ENCODE measurements at places on chromosomes 1 and 21.

GRCh38 chr1:81329041-81329440 is 471.7 kb upstream of the ADGRL2 start:
- no peak for DNase-seq

GRCh38 chr1:46723901-46724300 is 5.0 kb upstream of the EFCAB14 start:
- no peak for DNase-seq

DNA sequence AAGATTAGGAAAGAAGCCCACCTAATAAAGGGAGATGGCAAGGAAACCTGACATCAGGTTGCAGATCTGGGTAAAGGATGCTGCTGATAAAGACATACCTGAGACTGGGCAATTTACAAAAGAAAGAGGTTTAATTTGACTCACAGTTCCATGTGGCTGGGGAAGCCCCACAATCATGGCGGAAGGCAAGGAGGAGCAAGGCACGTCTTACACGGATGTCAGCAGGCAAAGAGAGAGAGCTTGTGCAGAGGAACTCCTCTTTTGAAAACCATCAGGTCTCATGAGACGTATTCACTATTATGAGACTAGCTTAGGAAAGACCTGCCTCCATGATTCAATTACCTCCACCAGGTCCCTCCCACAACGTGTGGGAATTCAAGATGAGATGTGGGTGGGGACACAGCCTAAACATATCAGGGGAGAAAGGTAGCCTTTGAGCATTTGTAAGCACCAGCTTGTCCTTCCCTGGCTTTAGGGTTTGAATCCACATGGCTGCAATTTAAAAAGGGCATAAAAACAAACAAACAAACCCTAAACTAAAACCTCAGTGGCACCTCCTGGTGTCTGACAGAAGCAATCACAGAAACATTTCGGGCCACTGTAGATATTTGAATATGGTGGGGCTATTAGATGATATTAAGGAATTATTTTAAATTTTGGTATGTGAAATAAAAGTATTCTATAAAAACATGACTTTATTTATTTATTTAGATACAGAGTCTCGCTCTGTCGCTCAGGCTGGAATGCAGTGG is 33.1 kb downstream of the SLC2A7 start:
- no peak for DNase-seq

GRCh38 chr1:4172644-4173599 is 272.9 kb upstream of the C1orf174 start:
- DNase-seq: peak; percentile 21

DNA sequence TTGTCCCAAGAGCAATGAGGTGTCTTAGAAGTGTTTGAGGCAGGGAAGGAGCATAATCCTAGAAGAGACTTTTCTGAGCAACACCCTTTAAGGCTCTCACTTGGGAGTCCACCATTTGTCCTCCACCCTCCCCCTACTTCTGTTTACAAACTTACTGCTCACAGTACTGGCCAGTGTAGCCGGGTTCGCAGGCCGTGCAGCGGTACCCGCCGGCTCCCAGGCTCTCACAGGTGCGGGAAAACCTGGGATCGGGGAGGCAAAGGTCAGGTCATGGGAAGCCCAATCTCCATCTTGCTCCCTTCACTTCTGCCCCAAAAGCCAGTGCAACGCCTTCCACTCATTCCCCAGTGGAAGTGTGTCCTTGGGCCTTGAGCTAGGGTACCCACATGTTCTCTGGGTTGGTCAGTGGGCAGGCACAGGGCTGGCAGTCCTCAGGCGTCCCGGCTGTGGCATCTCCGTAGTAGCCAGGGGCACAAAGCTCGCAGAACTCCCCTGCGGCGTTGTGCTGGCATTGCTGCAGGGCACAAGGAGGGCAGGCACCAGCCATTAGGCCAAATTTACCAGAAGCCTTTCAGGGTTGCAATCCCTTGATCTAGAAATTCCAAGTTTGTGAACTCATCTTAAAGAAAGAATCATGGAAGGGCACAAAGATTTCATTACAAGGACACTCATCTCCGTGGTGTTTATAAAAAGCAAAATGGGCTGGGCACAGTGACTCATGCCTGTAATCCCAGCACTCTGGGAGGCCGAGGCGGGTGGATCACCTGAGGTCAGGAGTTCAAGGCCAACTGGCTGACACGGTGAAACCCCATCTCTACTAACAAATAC is 49.8 kb downstream of the LDLRAD2 start:
- DNase-seq: peak; percentile 79

GRCh38 chr1:72023063-72023930 is 259.0 kb downstream of the NEGR1 start:
- DNase-seq: no peak

- DNase-seq: no peak
Measured at GRCh38 chr1:92346866-92347640, 48.2 kb downstream of the RPAP2 start.

DNA sequence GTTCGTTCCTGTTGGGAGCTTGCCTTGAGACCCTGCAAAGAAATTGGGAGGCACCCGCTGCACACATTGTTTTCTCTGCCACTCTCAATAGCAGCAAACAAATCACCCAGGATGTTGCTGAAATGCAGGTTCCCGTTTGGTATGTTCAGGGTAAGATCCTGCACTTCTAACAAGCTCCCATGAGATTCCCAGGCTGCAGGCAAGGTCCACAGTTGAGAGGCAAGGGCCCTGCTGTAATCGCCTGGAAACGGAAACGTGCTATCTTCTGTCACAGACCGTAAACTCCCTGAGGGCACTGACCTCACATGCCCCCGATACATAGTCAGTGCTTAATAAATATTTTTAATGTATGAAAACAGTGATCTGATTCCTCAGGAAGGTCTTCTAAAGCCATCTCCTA is 37.8 kb downstream of the XCL1 start:
- DNase-seq: no peak

- peak; percentile 98 for DNase-seq
Measured at GRCh38 chr21:29130270-29130969, at the start of gene MAP3K7CL. TSS of gene MAP3K7CL (plus strand) at chr21:29130644. CDS start at chr21:29133345, 2,701 bp downstream.

DNA sequence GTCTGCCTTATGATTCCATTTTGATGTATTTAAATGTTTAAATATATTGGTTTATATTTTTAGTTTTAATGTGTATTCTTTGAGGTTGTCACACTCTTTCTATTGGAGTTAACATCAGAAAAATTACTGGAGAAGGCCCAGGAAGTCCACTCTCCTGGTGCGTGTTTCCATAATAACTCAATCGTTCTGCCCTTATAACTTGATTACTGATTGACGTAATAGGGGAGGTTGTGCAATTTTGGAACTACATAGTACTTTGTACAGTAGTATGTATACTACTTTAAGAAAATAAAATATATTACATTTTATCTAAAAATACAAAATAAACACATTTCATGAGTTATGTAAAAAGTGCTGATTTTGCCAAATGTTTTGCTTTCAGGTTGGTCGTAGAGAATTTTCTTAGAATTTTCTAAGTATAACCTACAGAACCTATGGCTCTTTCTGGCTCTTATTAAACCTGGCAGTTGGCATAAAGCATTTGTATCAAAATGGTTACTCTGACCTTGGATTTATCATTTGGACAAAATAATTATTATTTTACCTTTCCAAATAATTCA is 5.7 kb downstream of the PLA2G4A start:
- DNase-seq: no peak

DNA sequence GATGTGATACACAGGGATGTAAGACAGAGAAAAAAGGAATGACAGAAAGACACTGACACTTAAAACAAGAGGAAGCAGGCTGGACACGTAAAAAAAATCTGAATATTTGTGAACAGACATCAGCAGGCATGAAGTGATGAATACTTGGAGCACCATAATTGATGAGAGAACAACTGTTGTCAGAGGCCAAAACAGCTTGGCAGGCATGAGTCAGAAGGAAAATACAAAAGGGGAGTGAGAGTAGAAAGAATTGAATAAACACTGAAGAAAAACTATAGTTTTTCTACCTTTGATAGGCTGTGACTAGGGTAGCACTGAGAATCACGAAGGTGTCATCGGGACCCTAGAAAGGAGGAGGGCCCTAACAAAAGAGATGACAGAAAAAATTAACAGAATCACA is 21.6 kb upstream of the GUCA2A start:
- DNase-seq: peak; percentile 49

DNA sequence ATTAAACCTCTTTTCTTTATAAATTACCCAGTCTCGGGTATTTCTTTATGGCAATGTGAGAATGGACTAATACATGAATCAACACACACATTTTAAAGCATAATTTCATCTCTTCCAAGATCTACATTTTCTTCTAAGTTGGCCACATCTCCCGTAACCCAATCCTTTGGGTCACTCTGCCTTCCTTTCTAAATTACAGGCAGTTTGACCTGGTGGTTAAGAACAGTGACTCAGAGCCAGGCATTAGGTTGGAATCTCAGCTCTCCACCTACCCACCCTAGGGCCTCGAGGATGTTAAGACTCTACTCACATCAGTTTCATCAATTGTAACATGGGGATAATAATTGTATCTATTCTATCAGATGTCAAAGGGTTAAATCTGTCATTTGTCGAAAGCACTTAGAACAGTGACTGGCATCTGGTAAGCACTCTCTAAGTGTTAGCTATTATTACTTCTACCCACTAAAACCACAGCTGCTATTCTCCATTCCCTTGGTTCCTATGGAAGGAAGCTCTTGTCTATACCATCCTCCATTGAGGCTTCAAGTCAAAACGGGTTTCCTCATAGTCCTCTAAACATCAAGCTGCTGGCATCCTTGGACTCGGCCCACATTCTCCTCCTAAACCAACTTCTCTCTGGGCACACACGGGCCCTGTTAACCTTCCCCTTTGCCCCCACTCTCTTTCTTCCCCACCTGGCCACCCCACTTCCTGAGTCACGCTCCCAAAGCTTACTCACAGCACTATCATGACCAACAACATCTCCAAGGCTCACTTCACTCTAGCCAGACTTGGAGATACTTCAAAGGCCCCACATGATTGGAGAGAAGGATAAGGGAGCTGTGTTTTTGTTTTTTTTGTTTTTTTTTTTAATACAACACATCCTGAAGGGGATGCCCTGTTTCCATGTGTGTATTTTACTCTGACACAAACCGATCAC is 116.9 kb downstream of the TGFBR3 start:
- DNase-seq: no peak

DNA sequence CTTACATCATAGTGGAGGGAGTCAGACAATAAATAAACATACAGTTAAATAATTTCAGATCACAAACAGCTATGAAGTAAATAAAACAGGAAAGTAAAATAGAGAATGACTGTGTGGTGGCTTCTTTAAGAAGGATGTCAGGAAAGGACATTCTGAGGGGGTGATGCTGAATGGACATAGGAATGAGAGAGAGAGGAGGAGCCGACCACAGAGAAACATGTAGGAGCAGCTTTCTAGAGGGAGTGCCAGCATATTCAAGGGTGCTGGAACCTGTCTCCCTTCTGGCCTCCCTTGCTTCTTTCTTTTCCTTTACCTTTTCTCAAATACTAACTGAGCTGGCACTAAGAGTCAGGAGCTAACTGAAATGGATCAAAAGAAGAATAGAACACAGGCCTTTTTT is 20.5 kb upstream of the BCL10 start:
- no peak for DNase-seq

- no peak for DNase-seq
Measured at GRCh38 chr1:189637041-189637440, 840.6 kb downstream of the BRINP3 start.

DNA sequence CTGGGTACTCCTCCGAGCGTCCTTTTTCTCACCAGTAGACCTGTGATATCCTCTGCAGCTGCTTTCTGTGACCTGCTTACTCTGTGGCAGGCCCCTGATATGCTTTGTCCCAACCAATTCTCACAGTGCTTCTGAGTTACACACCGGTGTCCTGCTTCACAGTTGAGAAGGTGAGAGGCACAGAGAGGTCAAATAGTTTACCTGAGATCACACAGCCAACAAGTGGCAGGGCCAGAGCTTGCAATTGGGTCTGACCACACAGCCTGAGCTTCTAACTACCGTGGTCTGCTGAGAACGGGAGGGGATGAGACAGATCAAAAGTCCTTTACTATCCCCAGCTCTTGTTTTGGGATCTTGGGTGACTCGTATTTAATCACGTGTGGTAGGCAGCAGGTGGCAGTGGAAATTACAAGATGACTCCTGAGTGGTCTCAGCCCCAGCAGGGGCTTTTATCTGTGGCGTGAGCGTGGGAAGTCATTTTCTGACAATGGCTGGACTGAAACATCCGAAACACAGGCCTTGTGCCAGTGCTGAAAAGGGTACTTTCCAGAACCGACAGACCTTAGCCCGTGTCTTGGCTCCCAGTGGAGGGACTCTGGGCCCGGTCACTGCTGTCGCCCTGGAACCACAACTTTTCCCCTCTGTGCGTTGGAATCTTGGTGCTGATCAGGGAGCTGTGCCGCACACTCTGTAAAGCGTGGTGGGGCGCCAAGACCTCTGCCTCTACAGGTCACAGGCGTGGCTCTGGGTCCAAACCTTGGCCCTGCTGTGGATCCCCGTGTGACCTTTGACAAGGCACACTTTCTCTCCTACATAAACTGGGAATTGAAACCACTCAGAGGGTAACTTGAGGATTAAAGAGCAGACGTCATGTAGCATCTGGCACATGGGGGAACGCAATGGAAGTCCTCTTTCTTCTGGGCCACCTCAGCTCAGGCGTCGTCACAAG is 11.9 kb downstream of the THEMIS2 start:
- DNase-seq: no peak

GRCh38 chr21:39852021-39852721 is 15.1 kb upstream of the PCP4 start:
- DNase-seq: no peak

- no peak for DNase-seq
Measured at GRCh38 chr21:42010507-42011495, 641 bp upstream of the ZBTB21 start.

DNA sequence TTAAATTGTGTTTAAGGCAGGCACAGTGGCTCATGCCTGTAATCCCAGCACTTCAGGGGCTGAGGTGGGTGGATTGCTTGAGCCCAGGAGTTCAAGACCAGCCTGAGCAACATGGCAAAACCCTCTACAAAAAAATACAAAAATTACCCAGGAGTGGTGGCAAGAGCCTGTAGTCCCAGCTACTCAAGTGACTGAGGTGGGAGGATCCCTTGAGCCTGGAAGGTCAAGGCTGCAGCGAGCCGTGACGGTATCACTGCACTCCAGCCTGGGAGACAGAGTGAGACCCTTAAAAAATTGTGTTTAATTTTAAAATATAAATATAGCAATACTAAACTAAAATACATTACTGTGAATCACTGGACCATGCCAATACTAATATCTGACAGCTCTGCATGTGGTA is 42.8 kb downstream of the SORT1 start:
- no peak for DNase-seq

GRCh38 chr1:151539321-151540020 is 638 bp upstream of the TUFT1 start:
- DNase-seq: peak; percentile 95

All from MG63 (cell line).